Adipocyte (in vitro differentiated cells): ENCODE measurements at places on chromosomes 12 and 14.

- no peak for DNase-seq
These were observed 121.5 kb upstream of the CPM start for GRCh38 chr12:69054343-69055056.

DNA sequence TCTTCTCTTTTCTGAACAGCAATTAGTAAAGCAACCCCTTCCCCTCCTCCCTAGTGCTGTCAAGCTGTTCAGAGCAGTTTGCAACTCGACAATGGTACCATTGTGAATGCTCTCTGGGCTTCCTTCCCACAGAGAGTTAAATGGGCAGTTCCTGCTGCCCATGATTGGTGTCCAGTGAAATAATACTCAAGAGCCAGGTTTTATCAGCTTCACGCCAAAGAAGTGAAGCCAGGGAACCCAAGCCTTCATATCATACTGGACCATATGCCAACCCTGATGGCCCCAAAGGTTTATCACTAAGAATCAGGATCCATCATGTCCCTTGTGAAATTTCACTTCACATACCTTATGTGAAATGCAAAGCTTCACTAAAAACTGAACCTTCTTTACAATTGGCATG is 24.7 kb downstream of the INSM2 start:
- no peak for DNase-seq

- DNase-seq, result no peak
These were observed 55.8 kb downstream of the SRRM4 start for GRCh38 chr12:119036878-119037825.

GRCh38 chr12:56129206-56129941 is 1.3 kb downstream of the ESYT1 start:
- peak; percentile 80 for DNase-seq

GRCh38 chr12:49537752-49538509 is 899 bp upstream of the KCNH3 start:
- DNase-seq, result peak; percentile 46

DNA sequence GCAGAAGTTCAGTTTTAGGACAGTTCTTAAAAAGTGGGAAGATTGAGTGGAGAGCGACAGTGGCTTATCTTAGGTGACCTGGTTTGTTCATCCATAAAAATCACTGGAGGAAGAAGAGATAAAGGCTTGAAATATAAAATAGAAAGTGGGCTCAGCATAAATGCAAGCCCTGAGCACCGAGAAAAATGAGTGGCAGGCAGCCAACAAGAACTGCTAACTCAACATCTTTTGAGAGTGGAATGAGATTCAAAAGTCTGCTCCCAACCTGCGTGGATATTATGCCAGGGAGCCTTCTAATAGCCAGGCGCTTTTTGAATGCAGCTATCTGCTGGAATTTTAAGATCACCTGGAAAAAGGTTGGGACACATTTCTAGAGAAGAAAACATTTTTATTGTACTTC is 666.5 kb downstream of the FLRT2 start:
- DNase-seq, result no peak

DNA sequence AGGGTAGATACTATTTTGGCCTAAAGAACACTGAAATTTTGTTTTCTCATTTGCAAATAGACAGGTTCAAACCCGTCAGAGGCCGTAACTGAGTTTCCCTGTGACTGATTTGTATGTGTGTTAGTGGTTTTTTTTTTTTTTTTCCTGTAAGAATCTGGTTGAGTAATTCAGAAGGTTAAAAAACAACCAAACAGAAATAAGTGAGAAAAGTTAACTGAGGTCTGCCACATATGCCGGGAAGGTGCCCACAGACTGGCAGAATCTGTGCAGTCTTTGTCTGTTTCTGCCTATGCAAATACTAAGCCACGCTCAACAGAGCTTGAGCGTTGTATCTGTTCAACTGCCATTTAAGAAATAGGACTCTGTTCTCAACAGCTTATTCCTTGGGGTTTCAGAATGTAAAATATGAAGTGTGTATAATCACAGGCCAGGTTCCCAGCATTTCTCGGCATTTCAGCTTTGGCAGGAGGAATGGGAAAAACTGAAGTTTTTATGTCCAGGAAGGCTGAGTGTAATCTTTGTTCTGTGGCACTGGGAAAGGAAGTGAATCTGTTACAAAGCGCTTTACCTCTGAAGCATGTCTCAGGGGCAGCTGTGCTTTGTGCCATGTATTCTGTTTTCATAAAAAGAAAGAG is 181.9 kb downstream of the PRKCH start:
- no peak for DNase-seq

- DNase-seq, result no peak
These were observed 202.0 kb upstream of the AMIGO2 start for GRCh38 chr12:47281667-47282171.

GRCh38 chr12:96189781-96190180 is 4.4 kb upstream of the ELK3 start:
- DNase-seq, result no peak

DNA sequence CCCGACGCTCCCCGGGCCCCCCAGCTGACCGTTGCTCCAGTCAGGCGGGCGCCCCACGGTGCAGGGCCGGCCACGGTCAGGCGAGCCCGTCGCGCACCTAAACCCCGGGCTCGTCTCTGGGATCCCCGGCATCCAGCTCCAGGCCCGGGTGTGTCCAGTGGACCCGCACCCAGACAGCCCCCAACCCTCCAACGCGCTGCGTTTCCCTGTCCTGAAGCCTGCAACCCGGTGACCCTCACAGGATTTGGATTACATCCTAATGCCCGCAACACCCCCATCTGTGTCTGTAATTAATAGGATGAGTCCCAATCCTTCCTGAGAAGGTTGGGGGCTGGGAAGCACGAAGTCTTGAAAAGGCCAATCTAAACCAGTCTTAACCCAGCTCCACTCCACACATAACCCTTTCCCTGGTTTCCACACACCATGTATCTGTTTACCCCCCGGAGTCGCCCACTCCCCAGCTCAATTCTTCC is 10.4 kb downstream of the CPNE6 start:
- no peak for DNase-seq

- DNase-seq, result no peak
These were observed 63.6 kb upstream of the RESF1 start for GRCh38 chr12:31895449-31896150.

- peak; percentile 83 for DNase-seq
These were observed 8.7 kb upstream of the SPATS2 start for GRCh38 chr12:49358483-49359141.

DNA sequence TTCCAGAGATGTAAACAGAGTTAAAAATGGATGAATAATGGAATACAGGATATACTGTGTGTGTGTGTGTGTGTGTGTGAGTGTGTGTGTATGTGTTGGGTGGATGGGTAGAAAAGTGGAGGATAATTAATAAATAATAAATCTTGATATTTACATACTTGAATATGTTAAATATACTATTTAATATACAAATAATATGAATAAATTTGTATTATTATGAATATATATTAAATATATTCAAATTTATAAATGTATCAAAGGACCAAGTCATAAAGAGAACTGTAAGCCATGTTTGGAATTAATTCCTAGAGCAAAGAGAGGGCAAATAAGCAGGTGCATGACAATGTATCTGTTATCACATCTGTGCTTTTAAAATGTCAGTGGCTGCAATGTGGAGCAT is 225.3 kb downstream of the ALG10B start:
- DNase-seq, result no peak

DNA sequence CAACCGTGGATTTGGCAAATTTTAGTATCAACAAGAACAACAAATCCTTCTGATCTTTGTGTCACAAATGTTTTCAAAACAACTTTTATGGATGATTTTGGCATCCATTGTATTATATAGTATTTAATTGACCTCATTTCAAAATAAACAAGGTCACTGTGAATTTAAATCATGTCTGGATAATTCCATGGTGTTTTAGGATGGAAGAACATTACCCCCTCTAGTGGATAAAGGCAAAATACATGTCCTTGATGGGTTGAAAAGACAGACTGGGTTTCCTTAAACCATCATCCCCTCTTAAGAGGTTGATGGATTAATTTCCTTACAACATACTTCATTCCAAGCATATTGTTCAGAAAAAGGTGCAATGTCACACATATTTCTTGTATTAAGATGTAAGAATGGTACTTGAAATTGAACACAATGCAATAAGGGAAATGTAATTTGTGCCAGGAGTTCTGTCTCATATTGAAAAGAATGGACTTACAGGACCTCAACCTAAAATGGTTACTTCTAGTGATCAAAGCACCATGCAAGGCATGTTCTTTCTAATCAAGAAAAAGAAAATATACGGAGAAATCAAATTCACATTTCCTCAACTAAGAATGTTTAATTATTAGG is 352.0 kb downstream of the BCAT1 start:
- peak; percentile 73 for DNase-seq

DNA sequence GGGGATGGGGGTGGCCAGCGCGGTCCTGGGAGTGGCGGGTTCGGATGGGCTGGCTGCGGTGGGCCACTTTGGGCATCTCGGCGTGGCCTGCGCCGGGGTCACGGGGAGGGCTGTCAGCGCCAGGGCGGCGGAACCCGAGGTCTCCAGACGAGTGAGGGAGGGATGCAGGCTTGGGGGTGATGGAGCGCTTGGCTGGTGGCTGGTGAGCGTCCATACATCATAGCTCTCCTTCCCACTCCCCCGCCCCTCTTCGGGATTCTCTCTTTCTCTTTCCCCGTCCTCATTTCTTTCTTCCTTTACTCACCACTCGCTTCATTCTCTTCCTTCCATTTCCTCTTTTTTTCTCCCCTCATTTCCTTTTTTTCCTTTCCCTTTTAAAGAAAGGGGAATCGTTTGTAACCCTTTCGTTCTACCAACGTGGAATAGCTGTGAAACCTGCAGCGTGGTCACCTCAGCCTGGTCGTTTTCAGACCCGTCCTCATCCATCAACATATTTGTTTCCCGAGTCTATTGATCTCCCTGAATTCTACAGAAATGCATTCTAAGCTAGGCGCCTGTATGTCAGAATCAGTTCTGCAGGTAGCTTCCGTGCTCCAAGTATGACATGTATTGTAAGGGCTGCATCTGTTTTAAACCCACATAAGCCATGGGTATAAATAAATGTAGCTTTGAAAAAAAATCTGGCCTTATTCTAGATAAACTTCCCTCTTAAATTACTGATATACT is 260.3 kb upstream of the E2F7 start:
- DNase-seq, result peak; percentile 33

GRCh38 chr12:42985506-42985905 is 396.0 kb upstream of the PRICKLE1 start:
- no peak for DNase-seq

GRCh38 chr14:81132468-81132867 is 88.3 kb downstream of the GTF2A1 start:
- no peak for DNase-seq

DNA sequence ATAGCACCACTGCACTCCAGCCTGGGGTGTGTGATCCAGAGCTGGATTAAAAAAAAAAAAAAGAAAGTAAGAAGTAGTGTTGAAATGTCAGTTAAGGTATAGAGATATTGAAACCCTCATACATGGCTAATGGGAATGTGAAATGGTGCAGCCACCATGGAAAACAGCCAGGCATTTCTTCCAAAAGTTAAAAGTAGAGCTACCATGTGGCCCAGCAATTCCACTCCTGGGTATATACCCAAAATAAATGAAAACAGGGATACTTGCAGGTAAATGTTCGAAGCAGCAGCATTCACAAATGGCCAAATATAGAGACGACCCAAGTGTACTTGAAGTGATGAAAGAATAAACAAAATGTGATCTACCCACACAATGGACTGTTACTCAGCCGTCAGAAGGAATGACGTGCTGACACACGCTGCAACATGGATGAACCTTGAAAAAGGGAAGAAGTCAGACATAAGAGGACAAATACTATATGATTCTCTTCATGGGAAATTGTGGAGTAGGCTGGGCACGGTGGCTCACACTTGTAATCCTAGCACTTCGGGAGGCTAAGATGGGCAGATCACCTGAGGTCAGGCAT is 15.2 kb downstream of the IL31 start:
- DNase-seq, result no peak

DNA sequence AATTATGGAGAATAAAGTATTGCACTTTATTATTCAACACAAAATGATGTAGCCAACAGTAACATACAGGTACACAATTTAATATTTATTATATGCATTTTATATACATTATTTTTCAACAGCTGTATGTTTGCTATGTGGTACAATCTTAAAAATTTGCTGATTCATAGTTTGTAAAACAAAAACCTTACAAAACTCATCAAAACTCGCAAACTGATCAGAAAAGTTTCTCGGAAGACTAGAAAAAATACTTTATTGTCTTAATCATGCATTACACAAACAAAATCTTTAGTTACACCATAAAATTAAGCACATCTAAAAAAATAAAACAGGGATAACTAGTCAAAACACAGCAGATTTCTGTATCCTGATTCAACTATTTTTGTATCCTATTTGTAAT is 19.5 kb downstream of the COCH start:
- DNase-seq, result no peak
